HCEC 1CT (cell line): ENCODE measurements at places on chromosomes 3 and 15.

DNA sequence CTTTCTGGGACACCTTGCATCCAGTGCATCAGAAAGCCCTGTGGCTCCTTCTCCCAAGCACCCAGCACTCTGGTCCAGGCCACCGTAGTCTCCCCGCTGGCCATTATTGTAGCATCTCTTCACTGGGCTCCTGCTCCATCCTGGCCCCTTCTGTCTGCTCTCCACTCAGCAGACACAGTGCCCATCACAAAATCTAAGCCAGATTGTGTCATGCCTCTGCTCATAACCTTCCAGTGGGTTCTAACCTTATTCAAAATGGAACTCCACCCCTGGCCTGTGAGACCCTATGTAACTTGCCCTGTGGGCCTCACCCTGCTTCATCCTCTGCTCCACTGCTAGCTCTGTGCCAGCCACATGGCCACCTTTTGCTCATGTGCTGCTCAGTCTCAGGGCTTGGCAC is 31.7 kb upstream of the PRR23E start:
- no peak for DNase-seq

GRCh38 chr15:69656271-69657030 is 203.8 kb downstream of the RPLP1 start:
- no peak for DNase-seq

- DNase-seq, result peak; percentile 31
Measured at GRCh38 chr3:110419096-110419495, 652.5 kb upstream of the NECTIN3 start.

DNA sequence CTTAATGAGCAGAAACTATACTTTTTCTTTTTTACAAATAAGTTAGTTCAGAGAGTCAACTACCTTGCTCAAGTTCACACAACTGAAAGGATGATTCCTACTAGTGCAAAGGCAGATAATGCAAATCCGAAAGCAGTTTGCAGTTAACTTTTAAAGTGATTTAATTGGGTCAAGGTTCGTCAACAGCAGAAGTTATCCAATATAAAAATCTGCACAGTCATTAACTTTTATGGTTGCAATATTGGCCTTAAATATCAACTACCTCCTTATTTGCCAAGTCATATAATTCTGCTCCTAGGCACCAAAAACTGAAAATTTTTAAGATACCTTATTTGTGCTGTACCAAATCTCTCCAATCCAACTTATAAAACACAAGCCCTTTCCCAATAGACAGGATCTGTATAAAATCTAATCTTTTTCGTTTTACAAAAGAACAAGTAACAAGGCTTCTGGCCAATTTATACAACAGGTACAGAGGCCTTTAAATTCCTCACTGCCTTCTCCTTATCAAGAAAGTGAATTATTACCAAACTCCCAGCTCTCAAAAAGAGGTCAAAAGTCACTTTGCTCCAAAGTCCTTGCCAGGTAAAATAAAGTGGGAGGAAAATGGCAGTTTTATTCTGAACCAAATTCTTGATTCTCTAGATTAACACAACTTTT is 416.6 kb upstream of the NECTIN3 start:
- DNase-seq, result no peak

- no peak for DNase-seq
Measured at GRCh38 chr3:11551036-11551435, 92.7 kb downstream of the VGLL4 start.

DNA sequence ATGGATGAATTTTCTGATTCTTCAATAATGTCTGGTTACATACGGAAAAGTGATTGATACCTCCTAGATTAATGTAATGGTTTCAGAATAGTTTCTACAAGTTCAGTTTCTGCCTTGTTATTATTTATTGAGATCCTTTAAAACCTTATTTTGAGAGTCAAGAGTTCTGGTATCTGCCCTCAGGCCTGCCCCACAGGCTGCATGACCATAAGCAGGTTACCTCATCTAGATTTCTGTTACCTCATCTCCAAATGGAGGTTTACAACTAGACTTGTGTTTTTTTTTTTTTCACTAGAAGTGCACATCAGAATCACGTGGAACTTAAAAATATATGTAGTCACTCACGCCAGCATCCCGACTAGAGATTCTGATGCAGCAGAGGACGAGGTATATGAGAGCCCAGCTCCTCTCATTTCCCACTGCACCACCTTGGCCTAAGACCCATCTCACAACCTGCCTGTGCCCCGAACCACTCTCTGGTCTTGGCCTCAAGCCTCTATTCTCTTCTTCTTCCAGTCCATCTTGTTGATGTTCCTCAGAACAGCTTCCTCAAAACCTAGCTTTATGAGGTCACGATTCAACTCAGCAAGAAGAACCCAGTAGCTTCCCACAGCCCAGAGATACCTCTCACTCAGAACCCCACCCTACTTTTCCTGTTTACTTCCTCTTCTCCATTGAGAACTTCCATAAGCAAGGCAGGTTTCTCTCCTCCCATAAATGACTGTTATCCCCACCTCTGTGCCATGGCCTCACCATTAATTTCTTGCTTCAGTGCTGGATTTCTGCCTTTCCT is 353.4 kb downstream of the CHST2 start:
- DNase-seq, result no peak

GRCh38 chr3:106824856-106825255 is 552.4 kb upstream of the CCDC54 start:
- DNase-seq, result peak; percentile 62

- DNase-seq, result no peak
Measured at GRCh38 chr15:94417501-94418293, 186.3 kb downstream of the MCTP2 start.

- no peak for DNase-seq
Measured at GRCh38 chr3:168581771-168582225, 486.1 kb upstream of the GOLIM4 start.

DNA sequence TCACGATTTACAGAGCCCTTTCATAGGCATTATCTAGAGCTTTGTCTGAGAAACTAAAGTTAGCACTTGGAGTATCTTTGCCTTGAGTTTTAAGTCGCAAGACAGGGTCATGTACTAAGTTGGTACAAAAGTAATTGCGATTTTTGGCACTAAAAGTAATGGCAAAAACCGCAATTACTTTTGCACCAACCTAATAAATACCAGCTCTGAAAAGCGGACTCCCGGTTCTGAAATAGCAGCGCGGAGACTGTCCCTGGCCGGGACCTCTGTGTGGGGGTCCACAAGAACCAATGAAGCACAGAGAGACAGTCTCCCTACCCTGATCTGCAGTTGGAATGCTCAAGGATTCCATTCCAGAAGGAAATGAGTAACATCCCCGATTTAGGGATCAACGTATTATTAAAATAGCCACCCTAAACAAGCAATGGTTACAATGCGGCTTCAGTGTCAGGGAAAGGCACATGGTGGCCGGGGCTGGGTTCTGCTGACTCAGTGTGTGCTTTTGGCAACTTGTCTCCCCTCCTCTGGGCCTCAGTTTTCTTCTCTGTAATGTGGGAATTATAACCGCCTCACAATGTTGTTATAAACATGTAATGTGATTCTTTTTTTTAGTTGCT is 150.3 kb upstream of the MCTP2 start:
- DNase-seq, result no peak

DNA sequence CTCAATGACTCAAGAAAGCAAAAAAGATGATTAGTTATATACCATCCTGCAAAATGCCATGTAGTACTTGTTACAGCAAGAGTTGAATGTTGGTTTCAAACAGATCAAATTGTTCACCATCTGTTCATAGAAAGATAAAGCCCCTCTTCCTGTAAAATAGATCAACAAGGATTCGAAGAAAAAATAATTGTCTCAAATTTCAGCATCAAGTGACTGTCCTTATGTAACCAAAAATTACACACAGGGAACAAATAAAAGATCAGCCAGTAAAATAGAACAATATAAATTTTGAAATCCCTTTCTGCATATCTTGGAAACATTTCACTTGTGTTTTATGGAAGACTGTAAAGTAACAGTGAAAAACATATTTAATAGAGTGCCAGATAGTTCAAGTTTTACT is 165.1 kb upstream of the STAC start:
- DNase-seq, result no peak

DNA sequence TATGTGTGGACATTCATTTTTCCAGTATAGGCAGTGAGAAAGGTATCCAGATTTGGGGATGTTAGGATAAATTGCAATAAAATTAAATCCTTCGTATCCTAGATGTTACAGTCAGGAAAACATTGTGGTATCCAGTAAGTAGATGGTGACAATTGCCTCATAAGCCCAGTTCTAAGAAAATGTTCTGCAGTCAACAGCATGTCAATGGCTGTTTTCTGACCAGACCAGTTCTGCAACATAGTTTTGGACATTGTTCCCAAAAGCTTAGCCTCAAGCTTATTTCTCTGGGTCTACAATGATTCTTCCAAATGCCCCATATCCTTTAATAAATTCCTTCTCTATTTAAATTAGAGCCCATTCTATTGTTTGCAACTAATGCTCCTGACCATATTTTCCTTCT is 480.7 kb downstream of the FHIT start:
- no peak for DNase-seq

GRCh38 chr15:75008629-75009326 is 13.4 kb downstream of the SCAMP5 start:
- DNase-seq, result no peak

DNA sequence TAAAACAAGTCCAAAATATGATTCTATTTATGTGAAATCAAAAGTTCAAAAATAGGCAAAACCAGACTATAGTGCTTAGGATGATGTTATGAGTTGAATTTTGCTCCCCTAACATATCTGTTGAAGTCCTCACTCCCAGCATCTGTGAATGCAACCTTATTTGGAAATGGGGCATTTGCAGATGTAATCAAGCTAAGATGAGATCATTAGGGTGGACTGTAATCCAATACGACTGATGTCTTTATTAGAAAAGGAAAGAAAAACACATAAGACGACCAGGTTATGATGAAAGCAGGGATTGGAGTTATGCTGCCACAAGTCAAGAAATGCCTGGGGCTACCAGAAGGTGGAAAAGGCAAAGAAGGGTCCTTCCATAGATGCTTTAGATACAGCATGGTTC is 110.5 kb upstream of the CCDC39 start:
- peak; percentile 2 for DNase-seq

GRCh38 chr3:55624238-55624637 is 137.1 kb upstream of the WNT5A start:
- DNase-seq, result peak; percentile 57

DNA sequence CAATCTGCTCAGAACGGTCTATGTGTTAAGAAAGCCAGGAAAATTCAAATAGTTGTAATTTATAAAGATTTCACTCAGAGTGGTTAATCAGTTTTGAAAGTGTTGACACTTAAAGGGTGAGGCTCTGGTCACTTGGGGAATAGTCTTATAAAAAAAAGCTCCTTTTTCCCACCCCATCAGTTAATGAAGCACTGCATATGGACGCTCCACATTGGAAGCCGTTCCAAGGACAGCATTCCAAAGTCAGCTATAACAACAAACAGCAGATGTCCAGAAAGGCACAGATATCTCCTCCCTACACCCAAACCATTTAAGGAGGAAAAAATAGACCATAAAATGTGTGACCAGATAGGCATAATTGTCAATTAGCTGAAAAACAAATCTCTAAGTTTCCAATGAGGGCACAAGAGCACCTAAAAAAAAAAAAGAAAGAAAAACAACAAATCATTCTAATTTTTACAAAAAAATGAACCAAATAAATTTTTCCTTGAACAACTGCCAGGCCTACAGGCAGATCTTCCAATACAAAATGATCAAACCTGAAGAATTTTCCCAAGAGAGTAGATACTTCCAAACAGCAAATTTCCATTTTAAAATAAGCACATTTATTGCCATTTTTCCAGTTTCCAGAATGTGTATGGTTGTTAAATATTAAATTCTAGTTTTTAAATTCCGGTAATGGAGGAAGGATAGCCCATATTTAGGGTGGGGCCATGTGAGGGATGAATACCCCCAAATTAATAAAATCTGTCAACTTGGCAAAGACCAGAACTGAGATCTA is 198.3 kb downstream of the ERC2 start:
- no peak for DNase-seq

GRCh38 chr3:77873598-77873997 is 833.7 kb downstream of the ROBO2 start:
- DNase-seq, result no peak

DNA sequence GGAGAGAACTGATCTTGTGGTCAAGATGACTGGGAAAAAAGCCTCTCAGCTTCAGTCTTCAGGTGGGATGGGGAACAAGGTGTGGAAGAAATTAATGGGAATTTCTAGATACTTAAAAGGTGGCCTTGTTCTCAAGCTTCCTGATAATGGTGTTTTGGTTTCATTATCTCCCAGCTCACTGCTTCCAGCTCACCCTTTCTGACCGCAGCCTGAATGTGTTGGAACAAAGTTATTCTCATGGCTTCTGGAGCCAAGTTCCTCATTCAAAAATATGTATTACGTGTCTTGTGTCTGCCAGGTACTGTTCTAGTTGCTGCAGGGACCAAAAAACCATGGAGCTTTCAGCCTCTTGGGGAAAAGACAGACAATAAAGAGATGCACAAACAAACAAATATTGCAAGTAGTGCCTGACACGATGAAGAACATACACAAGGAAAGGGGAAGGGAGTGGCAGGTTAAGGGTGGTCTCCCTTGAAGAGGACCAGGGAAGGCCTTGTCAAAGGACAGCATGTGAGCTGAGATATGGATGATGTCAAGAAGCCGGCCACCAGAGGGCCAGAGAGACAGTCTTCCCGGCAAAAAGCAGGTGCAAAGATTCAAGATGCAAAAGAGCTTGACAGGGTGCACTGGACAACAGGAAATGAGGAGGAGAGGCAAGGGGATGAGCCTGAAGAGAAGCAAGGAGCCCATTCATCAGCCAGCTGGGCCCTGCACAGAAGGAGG is 35.5 kb downstream of the ARRDC4 start:
- DNase-seq, result peak; percentile 13

DNA sequence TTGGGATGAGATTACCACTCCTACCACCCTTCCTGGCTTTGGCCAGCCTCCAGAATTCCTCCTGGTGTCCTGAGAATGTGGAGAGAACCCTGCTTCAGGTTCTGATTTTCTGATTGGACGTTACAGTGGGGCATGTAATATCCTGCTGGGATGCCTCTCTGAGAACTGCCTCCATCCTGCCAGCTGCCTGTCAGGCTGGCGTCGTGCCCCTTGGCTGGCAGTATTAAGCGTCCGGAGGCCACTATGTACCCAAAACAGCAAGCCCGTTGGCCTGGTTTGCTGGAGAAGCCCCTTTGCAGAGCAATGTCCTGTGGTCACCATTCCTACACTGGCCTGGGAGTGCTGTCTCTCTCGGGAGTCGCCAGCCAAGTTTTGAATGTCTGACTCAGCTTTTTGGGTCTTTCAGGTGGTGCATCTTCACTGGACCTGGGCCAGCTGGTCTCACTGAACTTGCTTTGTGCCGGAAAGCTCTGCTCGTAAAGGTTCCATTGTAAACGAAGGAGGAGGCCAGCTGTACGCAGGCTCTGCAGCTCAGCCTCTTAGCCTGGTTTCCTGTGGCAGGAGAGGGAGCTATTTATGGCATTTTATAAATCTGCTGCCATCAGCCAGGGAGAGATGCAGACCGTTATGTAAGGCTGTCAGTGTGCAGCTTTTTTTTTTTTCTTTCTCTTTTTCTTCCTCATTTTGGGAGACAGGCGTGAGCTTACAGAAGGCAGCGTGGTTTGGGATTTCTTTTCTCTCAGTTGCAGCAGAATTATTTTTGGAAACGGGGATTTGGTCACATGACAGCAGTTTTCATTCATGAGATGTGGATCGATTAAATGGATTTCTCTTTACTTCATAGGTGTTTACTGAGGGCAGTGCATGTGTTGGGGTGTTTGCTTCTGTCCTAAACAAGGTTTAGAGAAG is 19.0 kb upstream of the TRAK1 start:
- DNase-seq, result peak; percentile 75

- DNase-seq, result no peak
Measured at GRCh38 chr3:172915911-172916514, 165.5 kb downstream of the ECT2 start.
